Posterior vena cava (tissue), 2 donors: ENCODE measurements at places on chromosomes 12 and 14.

GRCh38 chr14:31283578-31284252, 76.1 kb upstream of the HECTD1 start:
- DNase-seq, result no peak

DNA sequence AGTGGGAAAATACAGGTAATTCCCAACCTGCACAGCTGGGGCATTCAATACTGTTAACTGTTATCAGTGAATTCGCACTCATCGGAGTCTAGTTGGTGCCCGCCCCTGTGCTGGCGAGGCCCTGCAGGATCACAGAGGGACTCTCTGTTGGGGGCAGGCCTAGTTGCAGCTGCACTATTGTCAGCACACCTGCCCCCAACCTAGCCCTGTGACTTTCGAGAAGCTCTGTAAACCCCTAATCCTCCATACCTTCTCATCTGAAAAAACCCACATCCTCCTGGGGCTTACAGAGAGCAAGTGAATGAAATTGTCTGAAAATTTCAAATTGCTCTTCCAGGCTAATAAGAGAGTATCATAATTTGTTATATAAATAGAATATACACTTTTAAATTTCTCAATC, 132.2 kb upstream of the NUDT4 start:
- DNase-seq, result no peak

DNA sequence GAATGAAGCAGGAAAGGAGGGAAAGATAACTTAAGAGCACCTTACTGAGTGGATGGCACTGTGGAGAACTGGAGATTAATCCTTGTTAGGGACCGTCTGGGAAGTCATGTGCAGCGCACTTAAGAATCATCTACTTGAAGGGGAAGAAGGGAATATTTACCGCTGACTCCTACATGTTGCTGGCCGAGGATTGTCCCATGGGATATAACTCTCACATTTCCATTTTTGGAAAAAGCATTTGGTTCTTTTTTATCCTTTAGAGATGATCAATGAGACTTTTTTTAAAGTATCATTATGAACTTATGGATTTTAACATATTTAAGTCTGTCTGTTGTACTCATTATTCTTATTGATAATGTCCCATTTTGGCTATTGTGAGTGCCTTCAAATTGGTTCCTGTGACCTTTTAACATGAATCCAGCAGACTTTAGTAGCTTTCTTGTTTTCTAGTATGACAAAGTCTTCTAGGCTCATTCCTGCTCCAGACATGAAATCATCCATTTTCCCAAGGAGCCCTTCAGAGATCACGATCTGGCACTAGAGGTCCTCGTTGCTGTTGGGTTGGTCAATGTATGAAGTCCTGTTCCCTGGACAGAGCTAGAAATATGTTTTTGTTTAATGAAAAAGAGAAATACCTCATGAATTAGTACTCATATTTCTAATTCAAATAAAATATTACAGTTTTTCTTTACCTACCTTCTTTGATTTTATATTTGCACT, 20.2 kb upstream of the FAM234B start:
- no peak for DNase-seq

- DNase-seq, result no peak
Measured at GRCh38 chr12:48924617-48925303, 532 bp downstream of the FKBP11 start.

- no peak for DNase-seq
Measured at GRCh38 chr12:118166946-118167345, 31.0 kb downstream of the PEBP1 start.

DNA sequence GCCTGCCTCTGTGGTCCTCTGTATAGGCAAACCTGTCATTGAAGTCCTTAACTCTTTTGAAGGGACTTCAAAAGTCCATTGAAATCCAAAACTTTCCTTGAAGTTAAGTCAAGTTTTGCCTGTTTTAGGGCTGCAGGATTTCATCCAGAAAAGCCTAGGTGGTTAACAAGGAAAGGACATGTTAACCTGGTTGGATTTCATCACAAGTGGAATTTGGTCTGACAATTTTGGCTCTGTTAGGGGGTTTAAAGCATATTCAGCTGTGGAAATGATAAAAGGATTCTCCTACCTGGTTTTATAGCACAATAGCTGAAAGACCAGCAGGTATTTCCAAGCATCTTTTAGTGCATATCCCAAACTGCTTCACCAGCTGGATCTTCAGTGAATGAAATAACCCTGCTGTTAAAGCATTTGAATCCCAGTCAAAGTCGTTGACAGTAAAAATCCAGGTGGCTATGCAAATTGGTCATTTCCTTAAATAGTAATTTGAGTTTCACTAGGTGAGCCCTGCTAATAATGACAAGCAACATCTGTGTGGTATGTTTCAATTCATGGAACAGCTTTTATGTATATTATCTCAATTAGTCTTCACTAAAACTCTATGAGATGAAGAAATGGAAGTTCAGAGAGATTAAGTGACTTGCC, 400.5 kb downstream of the ETNK1 start:
- no peak for DNase-seq
